Upper lobe of right lung (tissue), 1 donor: ENCODE measurements at places on chromosomes 13 and 19.

DNA sequence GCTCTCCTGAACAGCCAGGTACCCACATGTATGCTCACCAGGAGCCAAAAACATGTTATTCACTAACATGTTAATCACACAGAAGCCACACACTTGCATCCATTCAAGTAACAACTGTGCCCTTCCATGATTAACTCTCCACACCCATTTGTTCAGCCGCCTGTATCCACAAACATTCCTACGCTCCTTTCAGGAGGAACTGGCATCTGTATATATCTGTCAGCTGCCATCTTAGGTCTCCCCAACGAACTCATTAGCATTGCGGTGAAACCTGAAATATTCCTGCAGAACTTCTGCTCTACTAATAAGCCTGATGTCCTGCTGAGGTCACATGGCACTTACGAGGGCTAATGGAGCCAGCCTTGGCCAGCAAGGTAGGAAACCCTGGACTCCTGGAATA lies 33.0 kb downstream of the OLFM2 start:
- DNase-seq, result no peak

GRCh38 chr13:54627646-54628372 lies 1599.2 kb downstream of the OLFM4 start:
- no peak for DNase-seq

GRCh38 chr13:51562011-51562671 lies 22.1 kb upstream of the WDFY2 start:
- no peak for DNase-seq

GRCh38 chr19:1417681-1418495 lies 10.5 kb downstream of the DAZAP1 start:
- DNase-seq, result no peak

DNA sequence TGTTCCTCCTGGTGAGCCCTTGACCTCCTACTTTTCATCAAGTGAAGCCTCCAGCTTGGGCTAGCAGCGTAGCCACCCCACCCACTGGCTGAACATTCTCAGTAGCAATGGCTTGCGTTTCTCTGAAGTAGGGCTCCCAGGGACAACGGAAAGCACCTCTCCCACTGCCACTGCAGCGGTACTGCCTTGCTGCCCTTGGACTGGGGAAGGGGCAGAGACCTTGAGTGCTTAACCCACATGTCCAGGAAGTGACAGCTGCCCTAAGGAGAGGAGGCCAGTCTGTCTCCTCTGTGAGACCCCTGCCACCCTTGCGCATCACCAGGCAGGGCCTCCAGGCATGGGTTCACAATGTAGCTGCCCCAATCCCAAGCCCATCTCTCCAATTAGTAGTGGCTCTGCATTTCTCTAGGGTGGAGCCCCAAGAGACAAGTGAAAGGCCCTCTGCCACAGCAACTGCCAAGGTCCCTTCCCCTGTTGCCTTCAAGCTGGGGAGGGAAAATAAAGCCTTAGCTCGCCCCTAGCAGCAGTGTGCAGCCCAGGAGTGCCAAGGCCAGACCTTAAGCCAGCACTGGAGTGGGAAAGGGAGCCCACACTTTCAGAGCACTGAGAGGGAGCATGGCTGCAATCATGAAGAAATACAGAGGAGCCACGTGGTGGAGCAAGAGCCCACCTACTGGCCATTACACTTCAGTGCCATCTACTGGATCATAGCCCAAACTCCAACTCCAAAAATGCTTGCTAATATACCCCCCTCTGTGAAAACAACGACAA lies 175.9 kb upstream of the TRPC4 start:
- no peak for DNase-seq

- DNase-seq, result peak; percentile 91
Measured at GRCh38 chr19:38683393-38684077, 36.1 kb downstream of the ACTN4 start.

GRCh38 chr19:45779231-45780145 lies 2.8 kb downstream of the DMPK start:
- peak; percentile 94 for DNase-seq

- no peak for DNase-seq
Measured at GRCh38 chr19:31154021-31154420, 195.2 kb downstream of the TSHZ3 start.
